Activated effector memory CD4-positive, alpha-beta T cell treated with Interleukin-2 at 50 U/mL for 16 hours (primary cell): ENCODE measurements at places on chromosomes 1 and 21.

GRCh38 chr1:92277105-92277723 lies 21.6 kb downstream of the GLMN start:
- no peak for DNase-seq

DNA sequence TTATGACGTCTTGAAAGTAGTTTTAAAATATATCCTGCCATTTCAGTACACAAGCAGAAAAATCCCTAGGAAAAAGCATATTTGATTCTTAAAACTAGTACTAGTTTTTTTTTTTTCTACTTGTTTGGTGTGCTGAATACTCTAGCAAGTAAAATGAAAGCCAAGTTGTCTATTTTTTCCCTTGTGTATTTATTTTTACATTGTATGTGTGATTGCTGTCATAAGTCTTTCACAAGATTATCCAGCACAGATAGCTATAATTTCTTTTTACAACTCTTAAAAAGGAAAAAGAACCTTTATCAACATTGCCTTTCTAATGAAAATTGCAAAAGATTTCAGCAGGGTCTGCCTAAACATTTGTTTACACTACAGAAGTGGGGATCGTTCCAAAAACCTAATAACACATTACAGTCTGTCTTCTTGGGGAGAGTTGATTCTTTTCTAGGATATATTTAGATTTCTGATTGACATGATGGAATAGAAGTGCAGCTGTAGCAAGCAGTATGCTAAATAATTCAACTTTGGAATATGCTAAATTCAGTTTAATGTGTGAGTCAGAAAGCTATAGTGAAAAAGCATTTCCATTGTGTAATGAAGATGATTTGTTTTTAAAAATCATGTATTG lies 2.5 kb downstream of the DR1 start:
- DNase-seq: no peak

DNA sequence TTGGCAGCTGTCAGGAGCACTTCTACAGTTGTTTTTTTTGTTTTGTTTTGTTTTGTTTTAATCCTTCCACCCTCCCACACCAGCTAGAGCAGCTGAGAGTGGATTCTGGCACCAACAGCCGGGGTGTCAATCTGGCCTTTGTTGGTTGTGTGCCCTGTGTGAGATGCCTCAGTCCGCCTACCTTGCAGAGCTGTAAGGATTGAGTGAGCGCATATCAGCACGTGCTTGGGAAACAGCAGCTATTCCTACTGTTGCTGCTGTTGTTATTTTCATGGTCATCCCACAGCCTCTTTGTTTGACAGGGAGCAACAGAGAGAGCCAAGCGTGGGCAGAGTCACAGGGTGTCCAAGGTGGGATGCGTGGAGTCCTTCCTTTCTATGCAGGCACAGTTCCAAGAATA lies 50.4 kb downstream of the PGBD5 start:
- no peak for DNase-seq

GRCh38 chr1:220410611-220411010 lies 117.3 kb upstream of the MARK1 start:
- no peak for DNase-seq

DNA sequence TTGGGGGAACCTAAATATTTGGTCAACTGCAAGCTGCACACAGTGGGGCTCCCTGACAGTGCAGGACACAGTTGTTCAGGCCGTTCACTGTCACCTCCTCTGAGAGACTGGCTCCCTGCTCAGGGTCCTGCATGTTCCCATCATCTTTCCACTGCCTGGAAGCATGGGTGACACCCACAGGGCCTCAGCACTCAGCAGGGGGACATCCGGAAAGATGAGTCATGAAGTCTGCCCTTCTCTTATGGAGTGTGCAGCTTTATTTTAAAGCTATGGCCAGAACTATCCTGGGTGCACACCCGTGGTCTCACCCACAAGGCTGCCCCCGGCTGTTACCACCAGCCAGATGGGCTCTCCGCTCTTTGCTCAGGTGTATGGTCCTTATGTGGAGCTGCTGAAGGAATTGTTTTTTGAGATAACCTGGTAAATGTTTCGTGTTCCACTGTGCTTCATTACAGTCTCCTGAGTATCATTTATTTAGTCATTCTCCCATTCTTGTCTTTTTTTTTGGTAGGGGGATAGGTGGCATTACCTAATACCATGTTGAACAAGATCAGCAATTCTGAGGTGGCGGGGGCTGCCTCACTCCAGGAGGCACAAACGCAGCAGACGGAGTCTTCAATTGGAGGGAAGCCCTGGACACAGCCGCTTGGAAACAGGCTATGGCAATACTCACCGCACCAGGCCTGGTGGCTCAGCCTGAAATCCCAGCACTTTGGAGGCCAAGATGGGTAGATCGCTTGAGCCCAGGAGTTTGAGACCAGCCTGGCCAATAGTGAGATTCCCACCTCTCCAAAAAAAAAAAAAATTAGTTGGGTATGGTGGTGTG lies 14.3 kb downstream of the TRIM11 start:
- DNase-seq: no peak

DNA sequence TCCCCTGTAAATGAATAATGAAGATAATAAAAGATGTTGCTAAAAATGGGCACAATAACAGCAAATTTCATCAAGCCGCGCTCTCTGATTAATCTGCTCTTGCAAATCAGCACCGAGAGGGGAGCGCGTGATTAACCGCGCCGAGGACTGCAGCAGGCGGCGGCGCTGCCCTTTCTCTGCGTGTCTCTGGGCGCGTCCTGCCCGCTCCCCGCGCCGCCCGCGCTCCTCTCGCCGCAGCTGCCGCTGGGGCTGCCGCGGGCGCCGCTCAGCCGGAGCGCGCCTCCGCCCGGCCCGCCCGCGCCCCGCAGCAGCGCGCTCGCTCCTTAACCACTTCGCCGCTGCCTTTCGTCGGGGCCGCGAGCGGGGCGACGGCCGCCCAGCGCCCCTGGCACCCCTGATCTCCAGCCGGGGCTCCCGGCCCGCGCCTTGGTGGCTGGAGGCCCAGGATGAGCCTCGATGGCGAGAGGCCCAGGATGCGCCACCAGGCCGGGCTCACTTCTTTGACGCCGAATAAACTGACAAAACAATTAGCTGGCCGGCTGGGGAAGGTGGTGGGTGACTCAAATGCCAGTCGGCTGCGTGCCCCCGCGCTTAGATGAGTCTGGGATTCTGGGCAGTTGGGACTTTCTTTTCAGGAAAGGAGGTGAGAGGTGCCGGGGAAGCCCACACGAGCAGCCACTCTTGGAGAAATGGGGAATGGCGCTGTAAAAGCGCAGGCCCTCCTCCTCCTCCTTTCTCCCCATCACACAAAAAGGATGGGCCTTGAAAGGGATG lies 221.4 kb upstream of the PKN2 start:
- no peak for DNase-seq

GRCh38 chr1:46131712-46132528 lies 509 bp downstream of the PIK3R3 start:
- DNase-seq: peak; percentile 4

GRCh38 chr1:26239936-26240335 lies 5.9 kb downstream of the CEP85 start:
- no peak for DNase-seq

GRCh38 chr21:39110431-39110830 lies 72.8 kb downstream of the PSMG1 start:
- no peak for DNase-seq

DNA sequence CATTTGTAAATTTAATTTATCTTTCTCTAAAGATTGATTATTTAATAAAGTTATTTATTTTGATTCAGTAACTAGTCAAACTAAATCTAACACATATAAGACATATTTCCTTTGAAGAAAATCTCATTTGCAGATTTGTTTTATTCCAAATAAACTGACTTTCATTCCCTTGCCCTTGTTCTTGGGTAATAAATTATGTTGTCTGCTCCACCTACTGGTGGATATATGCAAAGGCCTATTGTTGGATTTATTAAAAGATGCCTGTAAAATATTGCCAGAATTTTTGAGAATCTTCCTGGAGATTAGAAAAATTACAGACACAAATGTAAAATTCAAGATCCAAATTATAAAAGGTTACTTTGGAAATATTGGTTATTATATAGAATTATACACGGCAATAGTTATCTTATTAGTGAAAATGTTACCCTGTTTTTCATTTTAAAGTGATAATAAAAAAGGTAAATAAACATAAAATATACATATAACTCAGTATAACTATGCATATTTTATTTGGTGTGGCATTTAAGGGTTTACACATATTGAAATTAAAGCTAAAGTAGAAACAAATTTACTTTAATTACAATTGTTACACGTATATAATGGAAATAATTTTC lies 116.1 kb downstream of the SPATA17 start:
- no peak for DNase-seq

GRCh38 chr1:109757936-109758786 lies 5.6 kb downstream of the EPS8L3 start:
- DNase-seq: no peak

DNA sequence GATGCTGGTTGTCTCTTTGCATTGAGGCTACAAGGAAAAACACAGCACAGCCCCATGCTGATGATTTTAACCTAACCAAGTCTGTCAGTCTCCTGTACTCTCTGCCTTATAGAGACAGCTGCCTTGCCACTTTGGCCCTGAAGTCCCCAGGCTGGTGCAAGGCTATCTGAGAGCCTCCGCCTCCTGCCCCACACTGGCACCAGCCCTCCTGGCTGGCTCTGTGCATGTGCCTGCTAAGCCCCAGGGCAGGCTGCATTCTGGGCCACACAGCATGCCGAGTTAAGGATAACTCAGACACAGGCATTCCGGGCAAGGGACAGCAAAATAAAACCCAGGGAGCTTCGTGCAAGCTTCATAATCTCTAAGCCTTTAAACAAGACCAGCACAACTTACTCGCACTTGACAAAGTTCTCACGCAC lies 910 bp downstream of the RUNX1 start:
- no peak for DNase-seq

DNA sequence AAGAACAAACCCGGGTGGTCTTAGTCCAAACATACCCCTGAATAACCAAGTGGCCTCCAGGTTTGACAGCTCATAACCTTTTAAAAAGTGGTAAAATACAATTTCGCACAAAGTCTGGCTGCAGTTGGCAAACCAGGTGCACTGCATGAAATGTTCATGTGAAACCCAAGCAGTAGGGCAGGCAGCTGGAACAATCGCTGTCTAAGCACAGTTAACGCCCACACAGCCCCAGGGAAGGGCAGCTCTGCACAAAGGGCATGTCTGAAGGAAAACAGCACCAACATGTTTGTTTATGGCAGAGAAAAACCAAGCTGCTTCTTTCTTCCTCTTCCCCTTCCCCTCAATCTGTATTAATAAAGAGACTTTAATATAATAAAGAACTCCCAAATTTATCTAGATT lies 49.5 kb downstream of the KIAA1614 start:
- no peak for DNase-seq

DNA sequence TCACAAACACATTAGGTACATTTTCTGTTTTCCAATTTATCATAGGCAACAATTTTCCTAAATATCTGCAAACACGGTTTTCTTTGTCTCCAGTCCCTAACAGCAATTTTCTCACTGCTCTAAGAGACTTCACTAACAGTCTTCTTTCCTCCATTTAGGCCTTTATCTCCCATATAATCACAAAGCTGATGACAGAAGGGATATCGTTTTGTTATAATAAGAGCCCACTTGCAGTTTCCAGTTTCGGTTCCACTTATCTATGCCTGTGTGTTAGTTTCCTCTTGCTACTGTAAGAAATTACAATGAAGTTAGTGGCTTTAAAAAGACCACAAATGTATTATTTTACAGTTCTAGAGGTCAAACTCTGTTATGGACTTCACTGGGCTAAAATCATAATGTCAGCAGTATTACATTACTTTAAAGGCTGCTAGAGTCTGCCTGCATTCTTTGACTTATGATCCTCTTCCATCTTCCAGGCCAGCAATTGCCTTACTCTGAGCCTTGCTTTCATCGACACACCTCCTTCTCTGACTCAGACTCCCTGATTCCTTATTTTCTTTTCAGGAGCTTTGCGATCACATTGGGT lies 549.3 kb downstream of the NCAM2 start:
- no peak for DNase-seq

GRCh38 chr1:23624440-23624839 lies 65.1 kb upstream of the ID3 start:
- no peak for DNase-seq

GRCh38 chr1:1419813-1420653 lies 1.0 kb downstream of the ANKRD65 start:
- no peak for DNase-seq

- DNase-seq: no peak
Observed at GRCh38 chr1:153343811-153344717, 4.6 kb downstream of the PGLYRP4 start.

DNA sequence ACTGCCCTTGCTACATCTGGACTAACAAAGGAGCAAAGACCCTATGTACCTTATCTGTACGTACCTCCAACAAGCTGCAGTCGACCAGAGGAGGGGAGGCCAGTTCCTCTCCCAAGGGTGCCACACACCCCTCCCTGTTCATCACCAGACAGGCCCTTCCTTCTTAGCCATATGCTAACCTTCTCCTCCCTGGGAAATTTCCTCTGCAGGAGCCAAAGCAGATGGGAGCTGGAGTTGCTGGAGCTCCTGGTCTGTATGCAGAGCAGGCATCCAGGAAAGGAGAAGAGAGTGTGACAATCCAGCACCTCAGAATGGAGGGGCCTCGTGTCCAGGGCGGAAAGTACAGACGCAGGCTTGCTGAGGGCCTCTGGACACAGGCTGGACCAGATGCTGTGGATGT lies 48.5 kb downstream of the C8B start:
- DNase-seq: no peak

DNA sequence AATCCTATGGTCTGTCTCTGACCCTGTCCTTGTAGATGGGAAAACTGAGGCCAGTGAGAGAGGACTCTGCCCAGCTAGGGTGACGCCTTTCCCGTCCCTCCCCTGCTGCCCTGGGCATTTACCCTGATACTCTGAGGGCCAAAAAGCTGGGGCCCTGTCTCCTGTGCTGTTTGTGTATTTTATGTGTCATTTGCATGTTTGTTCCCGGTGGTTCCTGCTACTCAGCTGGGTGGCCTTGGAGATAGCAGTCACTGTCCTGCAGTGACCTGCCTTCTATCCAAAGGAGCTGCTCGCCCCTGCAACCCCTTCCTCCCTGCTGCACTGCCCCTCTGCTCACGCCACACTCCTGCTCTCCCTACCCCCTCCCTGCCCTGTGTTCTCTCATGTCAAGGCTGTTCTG lies 41.1 kb upstream of the KDM4A start:
- DNase-seq: no peak

DNA sequence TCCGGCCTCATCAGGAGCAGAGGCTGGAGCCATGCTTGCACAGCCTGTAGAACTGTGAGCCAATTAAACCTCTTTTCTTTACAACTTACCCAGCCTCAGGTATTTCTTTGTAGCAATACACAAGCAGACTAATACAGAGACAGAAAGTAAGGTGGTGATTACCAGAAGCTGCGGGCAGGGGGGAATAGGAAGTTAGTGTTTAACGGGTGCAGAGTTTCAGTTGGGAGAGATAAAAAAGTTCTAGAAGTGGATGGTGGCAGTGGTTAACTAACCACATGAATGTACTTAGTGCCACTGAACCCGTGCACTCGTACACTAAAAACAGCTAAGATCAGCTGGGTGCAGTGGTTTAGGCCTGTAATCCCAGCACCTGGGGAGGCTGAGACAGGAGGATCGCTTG lies 80.4 kb upstream of the TARDBP start:
- no peak for DNase-seq

GRCh38 chr1:77370161-77370560 lies 88.3 kb downstream of the AK5 start:
- DNase-seq: no peak
